ENCODE measurements at places on chromosomes 4 and X. TPM values are rescaled to one million over a fixed set of nuclear protein-coding genes. Genes with fewer than 3 reads are reported as not detected.

The MAGEA2B gene
- total RNA-seq = not detected

The FGF13 gene
- total RNA-seq = not detected

DNA sequence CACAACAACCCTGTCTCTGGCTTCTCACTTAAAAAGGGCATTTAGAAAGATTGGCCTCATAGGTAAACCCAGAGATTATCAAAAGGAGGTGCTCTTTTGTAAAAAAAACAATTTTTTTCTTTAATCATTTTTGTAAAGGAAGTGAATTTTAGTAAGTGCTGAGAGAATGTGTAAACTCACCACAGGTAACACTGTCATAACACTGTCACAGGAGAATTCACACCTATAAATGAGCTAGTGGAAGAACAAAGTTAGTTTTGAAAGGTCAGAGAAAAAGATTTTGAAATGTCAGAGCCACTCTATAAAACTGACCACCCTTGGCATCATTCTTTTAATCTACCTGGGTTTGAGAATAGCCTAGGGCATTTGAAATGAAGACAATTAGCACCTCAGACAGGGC is 3.3 kb upstream of the SH2D1A start:
- no peak for DNase-seq

DNA sequence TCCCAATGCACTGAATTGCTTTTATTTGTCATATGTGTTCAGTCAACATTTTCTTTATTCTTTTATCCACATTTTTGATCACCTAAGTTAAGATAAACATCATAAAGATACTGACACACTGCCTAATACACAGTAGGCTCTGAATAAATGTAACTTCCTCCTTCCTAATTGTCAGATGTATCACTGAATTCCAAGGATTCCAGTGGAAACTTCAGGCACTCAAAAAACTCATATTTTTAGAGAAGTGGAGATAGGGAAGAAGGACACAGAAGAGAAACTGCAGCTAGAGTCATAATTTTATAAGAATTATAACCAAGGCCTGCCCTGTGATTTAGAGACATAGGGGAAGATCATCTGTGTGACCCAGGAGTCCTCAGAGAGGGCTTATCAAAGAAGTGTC is 753.3 kb downstream of the ADGRL3 start:
- no peak for DNase-seq

- no peak for DNase-seq
These were observed 66.5 kb upstream of the IL1RAPL1 start for GRCh38 chrX:28520786-28521185.

DNA sequence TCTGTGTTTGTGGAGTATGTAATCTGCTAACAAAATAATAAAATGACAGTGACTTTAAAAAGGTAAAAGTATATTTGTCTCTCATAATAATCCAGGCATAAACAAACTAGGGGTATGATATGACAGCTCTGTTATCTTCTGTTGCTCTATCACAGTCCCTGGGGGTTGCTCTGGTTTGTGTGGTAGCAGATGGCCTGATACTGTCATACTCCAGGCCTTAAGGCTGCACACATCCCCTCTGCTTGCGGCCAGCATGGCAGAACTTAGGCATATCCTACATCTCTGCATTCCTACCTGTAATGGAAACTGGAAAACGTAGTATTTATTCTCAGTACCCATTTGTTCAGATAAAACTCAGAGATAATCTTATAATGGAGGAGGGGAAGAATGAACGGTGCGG is 117.9 kb upstream of the HAND2 start:
- DNase-seq = no peak

- DNase-seq = peak; percentile 44
These were observed 12.4 kb downstream of the ZFP92 start for GRCh38 chrX:153423652-153424051.

DNA sequence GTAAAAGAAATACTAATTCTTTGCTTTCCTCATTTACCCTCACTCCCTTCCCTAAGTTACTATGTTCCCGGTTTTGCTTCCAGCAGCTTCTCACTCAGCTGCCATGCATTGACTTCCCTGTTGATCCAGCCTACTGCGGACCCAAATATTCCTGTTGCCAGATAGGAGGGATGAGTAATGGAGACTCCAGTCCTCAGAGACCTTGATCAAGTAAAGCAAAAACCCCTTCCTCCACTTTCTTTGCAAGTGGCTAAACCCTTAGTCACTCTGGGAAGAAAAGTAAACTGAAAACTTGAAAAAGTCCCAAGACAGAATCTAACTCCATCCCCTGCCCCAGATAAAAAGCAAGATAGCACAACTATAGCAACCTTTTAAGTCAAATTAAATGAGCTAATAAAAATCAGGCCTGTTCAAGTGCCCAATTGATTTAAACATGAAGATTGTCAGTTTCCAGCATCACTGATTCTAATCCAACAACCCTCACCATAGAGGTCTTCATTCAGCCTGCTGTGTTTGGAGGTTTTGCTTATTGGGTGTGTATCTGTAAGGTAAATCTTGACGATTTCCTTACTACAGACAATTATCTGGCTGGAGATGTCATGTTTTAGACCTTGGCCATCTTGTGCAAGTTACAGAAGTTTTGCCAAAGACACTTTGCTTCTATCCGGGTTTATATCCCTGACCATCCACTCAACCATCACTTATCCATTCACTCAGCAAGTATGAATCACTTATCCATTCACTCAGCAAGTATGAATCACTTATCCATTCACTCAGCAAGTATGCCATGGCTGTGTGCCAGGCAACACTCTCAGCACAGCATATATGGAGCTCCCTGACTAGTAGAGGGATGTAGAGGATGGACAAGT is 17.6 kb downstream of the FGFBP1 start:
- DNase-seq = peak; percentile 77

DNA sequence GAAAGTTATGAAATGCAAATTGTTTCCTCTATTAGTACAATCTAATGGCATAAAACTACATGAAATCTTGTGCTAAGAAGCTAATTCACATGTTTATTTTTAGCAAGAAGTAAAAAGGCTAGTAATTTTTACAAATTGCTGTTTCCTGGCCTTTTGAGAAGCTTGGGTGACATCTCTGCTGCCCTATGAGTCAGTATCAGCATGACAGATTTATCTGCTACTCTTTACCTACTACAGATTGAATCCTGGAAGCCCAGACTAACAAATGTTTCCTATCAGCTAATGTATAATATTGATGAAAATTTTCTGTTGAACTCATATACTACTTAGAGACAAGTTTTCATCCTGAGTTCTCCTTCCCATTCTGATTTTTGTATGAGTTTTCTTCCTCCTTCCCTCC is 232.4 kb downstream of the DCTD start:
- DNase-seq = no peak

Data from osteoblast (primary cell).